HuH-7 (cell line): ENCODE measurements at places on chromosomes 7 and 10.

GRCh38 chr10:8069108-8069507 is 14.6 kb downstream of the GATA3 start:
- no peak for DNase-seq

- no peak for DNase-seq
Measured at GRCh38 chr10:20892011-20892585, 5.0 kb downstream of the NEBL start.

GRCh38 chr7:19920705-19921104 is 147.3 kb upstream of the TMEM196 start:
- no peak for DNase-seq

DNA sequence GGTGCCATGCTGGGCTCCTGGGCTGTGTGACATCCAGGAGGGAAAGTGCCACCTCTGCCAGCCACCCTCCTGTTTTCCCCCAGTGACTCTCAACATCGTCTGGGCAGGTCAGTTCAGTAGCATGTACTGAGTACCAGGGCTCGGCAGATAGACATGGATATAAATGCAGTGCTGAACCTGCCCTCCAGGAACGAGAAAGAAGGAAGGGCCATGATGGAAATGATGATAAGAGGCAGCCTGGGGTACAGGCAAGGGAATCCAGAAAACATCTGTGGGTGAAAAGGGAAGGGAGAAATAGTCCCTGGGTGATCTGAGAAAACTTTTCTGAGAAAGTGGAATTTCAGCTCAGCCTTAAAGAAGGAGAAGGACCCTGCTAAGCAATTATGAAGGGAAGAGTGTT is 12.1 kb downstream of the CNNM1 start:
- DNase-seq: no peak

DNA sequence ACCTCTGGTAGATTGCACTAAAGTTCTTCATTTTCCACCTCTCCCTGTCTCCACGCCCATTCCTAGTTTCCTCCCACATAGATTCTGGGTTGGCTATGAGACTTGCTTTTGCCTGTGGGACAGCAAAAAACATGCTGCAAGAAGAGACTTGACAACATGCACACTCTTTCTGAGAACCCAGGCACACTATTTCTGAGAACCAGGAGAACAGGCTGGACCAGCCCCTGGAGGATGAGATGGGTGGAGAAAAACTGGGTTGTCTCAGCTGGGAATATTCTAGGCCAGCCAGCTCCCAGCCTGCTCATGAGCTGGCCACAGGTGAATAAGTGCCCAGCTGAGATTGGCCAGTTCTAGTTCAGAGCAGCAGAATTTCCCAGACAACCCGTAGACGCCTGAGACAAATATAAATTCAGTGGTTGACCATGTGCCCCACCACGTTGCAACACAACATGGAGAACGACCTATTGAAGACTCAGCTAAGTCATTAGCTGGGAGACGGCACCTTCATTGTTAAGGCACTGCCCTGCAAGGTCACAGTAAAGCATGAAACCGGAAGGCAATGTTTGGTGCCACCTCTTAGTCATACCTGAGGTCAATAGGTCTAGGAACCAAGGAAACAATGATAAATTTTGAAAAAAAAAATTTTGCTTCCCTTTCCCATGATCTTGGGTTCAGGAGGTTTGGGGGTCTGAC is 92.7 kb upstream of the AKR1E2 start:
- DNase-seq: no peak

DNA sequence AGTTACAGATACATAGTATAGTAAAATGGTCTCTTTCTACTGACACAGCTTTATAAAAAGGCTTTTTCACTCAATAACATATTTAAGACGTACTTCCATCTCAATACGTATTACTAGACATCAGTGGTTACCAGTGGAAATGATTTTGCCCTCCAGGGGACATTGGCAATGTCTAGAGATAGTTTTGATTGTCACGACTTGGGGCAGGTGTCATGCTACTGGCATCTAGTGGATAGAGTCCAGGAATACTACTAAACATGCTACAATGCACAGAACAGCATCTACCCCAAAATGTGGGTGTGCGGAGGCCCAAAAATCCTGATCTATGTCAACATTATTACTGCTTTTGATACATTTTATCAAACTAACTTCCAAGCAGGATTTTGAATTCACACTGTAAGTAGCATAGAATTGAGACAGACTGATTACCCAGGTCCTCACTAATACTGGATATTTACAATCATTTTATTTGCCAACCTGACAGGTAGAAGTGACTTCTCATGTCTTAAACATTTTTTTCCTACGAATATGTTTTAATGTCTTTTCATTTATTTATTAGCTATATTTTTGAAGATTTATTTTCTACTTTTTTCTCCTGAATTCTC is 53.8 kb downstream of the HGF start:
- peak; percentile 1 for DNase-seq

- no peak for DNase-seq
Measured at GRCh38 chr7:150903606-150904005, 51.3 kb downstream of the AOC1 start.
